ENCODE measurements at places on chromosomes 3 and 15.

DNA sequence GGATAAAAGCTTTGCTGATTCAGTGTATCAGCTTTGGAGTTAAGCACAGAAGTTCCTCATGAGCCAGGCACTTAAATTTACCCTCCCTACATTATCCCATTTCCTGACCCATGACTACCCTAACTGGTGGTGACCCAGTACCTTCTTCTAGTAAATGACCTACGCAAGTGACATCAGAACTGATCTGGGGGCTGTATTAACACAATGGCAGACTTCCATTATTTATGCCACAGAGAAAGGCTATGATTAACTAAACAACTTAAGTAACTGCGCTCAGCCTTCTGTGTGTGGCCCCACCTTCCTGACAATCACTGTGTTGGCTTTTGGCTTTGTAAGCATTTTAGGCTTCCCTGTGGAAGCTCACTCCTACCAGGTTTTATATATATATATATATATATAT is 1.9 kb downstream of the MB21D2 start:
- no peak for DNase-seq

DNA sequence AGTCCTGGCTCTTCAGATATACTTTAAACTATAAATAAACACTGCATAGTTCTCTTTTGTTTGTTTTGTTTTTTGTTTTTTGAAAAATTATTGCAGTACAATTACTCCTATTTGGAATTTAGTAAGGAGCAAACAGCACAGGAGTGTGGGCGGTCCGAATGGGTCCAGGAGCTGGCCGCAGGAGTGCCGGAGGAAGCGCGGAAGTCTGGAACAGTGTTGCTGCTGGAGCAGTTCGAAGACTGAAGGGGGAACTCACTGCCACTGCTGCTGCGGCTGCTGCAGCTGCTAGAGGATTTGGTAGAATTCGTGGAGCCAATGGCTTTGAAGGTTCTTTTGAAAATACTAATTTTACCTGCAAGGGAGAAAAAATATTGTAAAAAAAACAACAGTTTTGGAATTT is 329.9 kb downstream of the ZNF385D start:
- DNase-seq = no peak

DNA sequence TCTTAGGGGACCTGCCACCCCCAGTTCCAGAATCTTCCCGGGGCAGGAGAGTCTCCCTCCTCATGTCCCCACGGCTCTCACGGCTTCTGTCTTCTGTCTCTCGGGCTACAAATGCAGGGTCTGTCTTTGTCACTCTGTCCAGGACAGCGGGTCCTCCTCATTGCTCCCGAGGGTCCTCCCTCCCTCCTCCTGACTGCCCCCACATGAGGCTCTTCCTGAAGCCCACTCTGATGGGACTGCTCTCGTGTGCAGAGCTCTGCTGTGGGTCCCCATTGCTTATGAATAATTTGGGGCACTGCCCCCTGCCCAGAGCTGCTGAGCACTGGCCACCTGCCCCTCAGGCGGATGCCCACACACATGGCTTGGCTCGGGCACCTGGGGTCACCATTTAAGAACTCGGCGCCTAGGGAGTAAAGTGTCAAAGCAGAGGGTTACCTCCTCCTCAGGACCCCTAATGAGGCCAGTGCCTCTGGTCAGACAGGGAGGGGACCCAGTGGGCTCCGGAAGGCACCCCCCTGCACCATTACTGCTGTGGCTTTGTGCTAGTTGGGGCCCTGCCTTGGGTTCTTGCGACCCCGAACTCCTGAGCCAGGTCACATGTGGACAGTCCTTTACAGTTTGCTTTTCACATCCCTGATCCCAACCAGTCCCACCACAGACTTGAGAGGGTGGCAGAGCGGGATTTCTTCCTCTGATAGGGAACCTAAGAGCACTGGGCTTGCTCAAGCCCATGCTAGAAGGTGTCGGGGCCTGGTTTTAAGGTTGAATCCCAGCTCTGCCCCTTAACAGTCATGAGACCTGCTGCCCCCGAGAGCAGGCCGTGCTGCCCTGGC is 22.1 kb downstream of the HDAC11 start:
- no peak for DNase-seq

GRCh38 chr15:29396176-29396811 is 126.7 kb upstream of the NSMCE3 start:
- no peak for DNase-seq

GRCh38 chr3:17412950-17413530 is 329.4 kb downstream of the TBC1D5 start:
- no peak for DNase-seq

- DNase-seq = no peak
Observed at GRCh38 chr15:80565988-80566387, 129.1 kb upstream of the ABHD17C start.

DNA sequence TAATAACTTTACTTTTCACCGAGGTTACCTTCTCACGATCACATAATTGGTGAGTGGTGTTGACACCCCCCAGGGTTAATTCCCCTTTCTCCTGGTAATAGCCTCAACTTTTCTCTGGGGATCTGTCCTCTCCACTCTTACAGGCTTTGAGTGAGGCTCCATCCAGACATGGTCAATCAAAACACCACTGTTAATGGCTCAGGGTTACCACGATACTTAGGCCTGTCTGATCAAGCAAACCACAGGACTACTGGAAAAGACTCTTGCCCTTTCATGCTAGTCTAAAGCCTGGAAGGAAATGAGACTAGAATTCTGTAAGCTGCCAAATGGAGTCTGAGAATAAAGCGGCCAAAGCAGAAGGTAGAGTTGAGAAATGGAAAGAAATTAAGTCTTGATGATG is 56.5 kb upstream of the STT3B start:
- DNase-seq = no peak
